ENCODE measurements at places on chromosomes 3 and 15. TPM values are rescaled to one million over a fixed set of nuclear protein-coding genes. Genes with fewer than 3 reads are reported as not detected.

OR5K2 gene
- total RNA-seq, result not detected

ADCY5 gene
- total RNA-seq, result 0.32 TPM

B3GALNT1 gene
- total RNA-seq, result 0.21 TPM

ST8SIA2 gene
- total RNA-seq, result 0.53 TPM

MESP1 gene
- total RNA-seq, result 1.1 TPM

NTRK3 gene
- total RNA-seq, result 27.5 TPM

ILDR1 gene
- total RNA-seq, result not detected

PLSCR5 gene
- total RNA-seq, result not detected

EPHB3 gene
- total RNA-seq, result 0.23 TPM
